ENCODE measurements at places on chromosomes 1 and 21.

GRCh38 chr1:40363721-40364120, 9.8 kb upstream of the SMAP2 start:
- DNase-seq: no peak

GRCh38 chr1:77188770-77189169, 30.5 kb downstream of the PIGK start:
- no peak for DNase-seq

- DNase-seq: no peak
Observed at GRCh38 chr1:179955287-179955680, 674 bp downstream of the CEP350 start.

GRCh38 chr1:2989185-2989584, 32.1 kb upstream of the ACTRT2 start:
- DNase-seq: no peak

DNA sequence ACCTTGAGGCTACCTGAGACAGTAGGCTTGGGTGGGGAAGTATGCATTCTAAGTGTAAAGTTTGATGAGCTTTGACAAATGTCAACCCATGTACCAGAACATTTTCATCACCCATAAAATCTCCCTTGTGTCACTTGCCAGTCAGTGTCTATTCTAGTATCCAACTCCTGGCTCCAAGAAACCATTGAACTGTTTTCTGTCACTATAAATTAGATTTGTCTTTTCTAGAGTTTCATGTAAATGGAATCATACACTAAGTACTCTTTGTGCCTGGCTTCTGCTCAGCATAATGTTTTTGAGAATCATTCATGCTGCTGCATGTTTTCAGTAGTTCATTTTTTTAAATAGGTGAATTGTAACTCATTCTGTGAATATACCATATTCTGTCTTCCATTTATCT, 165.4 kb downstream of the DNM3 start:
- no peak for DNase-seq

DNA sequence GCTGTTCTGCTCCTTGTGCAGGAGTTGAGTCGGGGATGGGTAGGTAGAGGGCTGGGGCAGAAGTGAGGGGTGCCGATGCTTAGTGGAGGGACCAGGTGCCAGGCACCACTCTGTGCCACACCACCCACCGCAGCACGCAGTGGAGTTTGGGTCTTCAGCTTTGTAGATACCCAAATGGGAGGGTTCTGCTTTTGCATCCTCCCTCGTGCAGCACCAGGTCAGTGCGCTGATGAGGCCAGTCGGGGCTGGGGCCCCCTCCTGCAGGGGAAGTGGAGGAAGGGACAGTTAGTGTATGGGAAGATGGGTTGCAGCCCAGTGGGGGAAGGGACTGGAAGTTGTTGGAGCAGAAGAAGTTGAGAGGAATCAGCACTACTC, 244.0 kb downstream of the RHOU start:
- no peak for DNase-seq

DNA sequence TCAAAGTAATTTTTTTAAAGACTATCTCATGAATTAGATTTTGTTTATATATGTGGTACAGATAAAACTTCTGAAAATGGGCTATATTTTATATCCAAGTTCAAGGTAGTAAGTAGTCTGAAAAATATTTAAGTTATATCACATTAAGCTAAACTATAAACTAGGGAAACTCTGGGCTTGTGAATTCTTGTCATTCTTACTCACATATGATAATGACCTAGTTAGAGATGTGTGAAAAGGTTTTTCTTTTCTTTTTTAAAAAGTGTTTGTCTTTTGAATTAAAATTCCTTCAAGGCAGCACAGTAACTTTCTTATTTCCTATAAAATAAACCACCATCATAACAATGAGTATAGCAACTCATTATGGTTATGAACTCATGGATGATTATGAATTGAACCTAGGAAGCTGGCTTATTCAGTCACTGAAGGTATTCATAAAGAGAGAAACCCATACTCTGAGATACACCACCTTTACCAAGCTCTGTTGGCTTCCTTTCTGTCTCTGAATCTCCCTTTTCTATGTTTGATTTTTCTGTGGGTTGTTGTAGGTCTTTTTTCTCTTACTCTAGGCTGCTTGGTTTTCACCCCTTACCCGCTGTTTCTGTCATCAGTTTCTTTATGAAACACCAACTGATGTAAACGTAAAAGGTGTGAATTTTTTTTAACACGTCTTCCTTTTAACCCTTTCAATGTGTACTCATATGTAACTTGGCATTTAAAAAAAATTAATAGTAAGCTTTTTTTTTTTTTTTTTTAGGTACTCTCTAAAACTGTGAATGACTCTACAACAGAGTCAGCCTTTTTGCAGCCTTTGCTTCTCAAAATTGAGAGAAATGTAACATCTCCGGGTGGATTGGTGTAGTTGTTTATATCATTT, 25.2 kb downstream of the IL12RB2 start:
- DNase-seq: no peak

DNA sequence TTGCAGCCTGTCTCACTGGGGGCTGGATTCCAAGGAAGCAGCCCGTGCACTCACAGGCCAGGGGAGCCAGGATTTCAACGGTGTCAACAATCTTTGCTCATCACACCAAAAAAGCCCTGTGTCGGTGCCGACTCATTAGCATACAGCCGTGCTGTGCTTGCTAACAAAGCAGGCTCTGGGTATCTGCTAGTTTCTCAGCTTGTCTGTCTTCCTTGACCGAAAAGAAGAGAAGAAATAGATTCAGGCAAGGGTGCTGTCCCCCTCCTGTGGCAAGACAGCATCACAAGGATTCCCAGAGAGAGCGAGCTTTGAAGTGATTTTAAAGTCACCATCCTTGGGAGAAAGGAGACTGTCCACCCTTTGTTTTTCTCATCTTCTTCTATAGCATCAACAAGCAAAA, 214.7 kb downstream of the SDCCAG8 start:
- no peak for DNase-seq

DNA sequence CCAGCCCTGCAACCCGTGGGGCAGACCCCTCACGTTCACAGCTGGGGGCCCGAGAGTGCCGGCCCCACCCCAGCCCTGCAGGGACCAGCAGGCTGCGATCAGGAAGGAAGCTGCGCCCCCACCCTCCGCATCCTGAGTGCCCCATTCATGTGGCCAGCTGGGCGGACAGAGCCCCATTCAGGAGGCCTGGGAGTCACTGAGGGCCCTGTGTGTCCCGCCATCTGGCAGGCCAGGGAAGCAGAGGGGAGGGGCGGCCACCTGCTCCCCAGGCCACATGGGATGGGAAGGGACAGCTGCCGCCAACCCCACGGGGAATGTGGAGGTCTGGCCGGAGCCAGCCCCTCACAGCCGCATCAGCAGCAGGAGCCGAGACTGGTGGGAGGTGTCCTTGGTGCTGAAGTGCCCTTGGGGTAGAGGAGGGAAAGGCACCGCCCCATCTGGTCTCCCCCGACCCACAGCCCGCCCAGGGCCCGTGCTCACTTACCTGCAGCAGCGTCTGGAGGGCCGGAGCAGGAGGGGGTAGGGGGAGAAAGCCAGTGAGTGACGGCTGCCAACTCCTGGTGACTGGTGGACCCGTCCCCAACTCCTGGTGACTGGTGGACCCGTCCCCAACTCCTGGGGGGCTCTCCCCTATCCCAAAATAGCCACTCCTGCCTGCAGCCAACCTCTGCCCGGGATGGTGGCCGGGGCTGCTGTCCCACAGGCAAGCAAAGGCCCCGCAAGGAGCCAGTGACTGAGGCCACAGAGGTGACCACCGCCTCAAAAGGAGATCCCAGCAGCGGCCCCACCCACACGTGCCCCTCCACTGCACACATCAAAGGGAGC, 8.7 kb downstream of the ACAP3 start:
- DNase-seq: no peak

- no peak for DNase-seq
Observed at GRCh38 chr1:154975409-154976059, 1.1 kb downstream of the CKS1B start.

DNA sequence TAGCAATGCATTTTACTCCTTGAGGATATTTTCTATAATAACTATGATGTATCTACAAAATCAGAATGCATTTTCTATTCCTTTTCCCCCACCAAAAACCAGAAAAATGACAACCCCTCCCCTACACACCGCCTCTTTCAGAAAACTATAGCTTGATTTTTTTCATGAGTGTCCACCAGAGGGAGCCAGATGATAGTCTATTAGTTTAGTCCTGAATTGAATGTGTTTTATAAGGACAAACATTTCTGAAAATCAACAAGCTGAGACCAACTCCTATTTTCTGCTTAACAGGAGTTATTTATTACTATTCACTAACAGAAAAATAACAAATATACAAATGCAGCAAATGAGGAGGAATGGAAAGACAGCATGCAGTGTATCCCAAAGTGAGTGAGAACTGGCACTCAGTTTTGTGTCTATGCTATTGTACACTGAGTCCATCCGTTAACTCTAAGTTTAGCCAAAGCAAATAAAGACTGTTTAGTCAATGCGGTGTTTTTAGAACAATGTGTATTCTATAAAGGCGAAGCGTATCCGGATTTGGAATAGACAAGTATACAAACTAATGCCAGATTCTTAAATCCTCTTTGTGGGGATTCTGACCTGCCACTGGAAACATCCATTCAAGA, 182.6 kb downstream of the VAV3 start:
- DNase-seq: peak; percentile 4

DNA sequence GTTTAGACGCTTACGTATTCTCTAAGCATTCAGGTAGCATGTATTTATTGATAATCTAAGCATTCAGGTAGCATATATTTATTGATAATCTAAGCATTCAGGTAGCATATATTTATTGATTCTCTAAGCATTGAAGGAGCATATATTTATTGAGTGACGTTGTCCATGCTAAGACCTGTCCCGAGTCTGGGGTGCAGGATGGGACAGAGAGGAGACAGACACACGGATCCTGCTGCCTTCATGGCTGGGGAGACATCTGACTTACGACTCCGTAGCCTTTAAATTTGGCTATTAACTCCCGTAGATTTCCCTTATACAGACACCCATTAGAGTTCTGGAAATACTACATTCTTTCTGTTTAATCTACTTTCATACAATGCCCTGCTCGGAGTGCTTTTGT, 982 bp downstream of the SCCPDH start:
- DNase-seq: no peak

GRCh38 chr1:56397811-56398231, 181.5 kb downstream of the PLPP3 start:
- DNase-seq: no peak

GRCh38 chr1:202806845-202807450, 1.3 kb downstream of the KDM5B start:
- no peak for DNase-seq

GRCh38 chr1:182768963-182769362, 20.6 kb upstream of the NPL start:
- DNase-seq: no peak

DNA sequence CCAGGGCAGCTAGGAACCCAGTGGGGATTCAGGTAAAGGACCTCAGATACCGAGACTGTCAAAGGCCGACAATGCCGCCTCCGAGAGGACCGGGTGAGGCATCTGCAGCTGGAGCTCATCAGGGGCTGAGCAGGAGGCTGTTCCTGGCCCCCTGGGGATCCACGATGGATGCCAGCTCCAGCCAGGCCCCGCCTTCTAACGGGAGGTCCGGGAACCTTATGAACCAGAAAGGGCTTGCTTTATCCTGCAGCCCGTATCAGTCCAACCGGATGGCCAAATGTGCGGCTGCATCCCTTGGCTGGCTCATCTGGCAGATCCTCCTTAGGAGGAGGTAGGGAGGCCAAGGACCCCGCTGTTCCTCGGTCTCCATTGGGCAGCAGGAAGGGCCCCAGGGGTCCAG, 32.0 kb downstream of the SLC45A1 start:
- DNase-seq: no peak

DNA sequence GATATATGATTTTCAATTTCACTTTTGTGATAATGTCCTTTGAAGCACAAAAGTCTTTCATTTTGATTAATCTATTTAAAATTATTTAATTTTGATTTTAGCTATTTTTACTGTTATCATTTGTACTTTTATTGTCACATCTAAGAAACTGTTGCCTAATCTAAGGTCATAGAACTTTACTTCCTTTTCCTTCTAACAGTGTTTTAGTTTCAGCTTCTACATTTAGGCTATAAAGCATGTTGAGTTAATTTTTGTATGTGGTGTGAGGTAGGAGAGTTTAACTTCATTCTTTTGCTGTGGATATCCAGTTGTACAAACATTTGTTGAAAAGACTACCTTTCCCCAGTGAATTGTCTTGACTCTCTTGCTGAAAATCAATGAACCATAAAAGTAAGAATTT, 204.5 kb downstream of the TM2D1 start:
- no peak for DNase-seq

GRCh38 chr1:235161685-235162327, 756 bp upstream of the RBM34 start:
- no peak for DNase-seq

DNA sequence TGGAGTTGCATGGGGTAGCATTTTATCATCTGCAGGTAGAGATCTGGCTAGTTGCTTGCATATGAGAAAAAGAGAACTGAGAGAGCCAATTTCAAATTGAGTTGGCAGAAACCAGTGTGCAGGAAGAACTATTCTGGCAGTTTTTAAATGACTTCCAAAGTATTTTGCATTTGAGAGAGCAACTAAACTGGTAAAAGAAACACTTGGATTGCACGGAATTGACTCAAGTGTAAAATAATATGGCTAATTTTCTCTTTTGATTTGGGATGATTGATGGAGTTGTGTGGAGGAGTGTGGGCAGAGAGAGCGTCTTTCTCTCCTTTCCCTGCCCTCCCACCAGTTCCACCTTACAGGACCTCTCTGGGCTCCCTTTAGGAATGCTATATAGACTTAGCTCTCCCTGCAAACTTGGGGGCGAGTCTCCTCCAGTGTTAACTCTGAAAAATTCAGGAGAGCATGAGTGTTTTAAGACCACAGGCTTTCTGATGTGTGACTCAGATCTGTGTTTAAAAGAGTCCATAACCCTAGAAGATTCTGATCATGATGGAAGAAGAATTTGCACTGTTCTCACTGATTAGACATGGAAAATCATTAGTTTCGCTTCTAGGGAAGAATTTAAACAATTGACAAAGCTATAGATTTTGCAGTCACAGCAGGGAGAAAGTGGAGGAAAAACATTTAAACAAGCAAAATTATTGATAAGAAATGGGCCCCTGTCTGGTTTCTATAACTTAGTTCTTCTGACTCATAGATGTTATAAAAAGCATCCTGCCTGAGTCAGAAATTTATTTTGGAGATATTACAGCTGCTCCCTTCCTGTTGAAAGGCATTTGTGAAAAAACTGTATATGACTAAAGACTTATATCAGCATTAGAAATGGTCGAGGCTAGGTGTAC, 24.9 kb upstream of the CTBS start:
- peak; percentile 54 for DNase-seq

DNA sequence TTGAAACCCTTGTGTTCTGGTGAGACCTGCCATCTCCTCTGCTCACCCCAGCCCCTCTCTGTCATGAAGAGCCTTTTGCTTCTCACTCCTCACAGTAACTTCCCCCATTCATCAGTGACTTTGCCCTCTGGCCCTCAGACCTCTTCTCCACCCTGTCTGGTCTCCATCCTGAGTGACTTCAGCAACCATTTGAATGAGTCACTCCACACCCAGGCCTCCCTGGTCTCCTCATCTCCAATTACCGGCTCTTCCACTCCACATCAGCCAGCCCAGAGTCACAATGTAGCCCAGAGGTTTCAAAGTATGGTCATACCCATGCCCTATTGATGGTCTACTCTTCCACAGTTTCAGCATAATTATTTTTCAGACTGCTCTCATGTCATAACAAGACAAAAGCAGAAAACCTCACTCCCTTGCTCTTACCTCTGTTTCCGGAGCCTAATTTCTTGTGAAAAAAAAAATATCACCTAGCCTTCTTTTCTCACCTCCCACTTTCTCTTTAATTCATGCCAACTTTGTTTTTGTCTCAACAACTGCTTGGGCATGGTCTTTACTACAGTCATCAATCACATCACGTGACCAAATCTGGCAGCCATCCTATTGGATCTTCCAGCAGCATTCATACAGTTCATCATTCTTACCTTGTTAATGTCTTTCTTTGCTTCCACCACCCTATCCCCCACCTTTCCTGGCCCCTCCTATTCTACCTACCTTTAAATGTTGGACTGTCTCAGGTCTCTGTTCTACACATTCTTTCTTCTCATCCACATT, 35.6 kb upstream of the NEK7 start:
- peak; percentile 81 for DNase-seq

Measured in skeletal muscle cell (primary cell).